NCI-H1417 treated with DMSO at 0.1 percent for 48 hours (cell line): ENCODE measurements at places on chromosomes 4 and X.

DNA sequence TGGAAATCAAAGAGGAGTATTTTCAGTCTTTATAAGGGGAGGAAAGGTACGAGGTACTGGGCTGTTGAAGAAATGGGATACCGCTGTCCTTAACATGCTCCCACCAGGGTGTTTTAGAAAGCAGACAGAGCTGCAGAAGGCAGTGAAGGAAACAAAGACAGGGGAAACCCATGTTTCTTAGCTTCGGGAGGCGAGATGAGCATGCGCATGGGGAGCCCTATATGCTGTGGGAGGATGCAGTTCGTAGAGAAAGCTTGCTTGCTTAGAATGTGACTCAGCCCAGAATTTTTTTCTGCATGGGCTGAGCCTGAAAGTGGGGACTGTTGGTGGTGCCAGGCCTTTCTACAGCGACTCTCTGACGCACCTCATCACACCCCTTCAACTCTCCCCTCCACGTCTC is 28.8 kb upstream of the SCOC start:
- DNase-seq, result no peak

DNA sequence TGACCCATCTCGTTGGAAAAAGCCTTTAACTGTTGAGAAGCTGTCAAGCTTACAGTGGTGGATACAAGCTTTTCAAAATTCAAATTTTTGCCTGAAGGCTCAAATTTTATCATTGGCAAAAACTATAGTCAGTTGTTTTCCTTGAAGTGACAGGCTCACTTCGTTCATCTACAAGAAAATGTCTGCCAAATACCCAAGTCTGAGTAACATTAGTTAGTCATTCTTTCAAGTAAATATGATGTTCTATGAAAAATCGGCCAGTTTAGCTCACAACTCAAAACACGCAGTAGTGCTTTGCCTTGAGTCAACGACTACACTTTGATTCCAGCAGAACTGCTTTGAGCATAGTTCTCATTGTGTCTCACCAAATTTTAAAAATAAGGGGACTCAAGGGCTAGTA is 170.3 kb upstream of the MAMLD1 start:
- DNase-seq, result no peak

GRCh38 chr4:121740796-121741409 is 24.1 kb downstream of the SMIM43 start:
- DNase-seq, result no peak

DNA sequence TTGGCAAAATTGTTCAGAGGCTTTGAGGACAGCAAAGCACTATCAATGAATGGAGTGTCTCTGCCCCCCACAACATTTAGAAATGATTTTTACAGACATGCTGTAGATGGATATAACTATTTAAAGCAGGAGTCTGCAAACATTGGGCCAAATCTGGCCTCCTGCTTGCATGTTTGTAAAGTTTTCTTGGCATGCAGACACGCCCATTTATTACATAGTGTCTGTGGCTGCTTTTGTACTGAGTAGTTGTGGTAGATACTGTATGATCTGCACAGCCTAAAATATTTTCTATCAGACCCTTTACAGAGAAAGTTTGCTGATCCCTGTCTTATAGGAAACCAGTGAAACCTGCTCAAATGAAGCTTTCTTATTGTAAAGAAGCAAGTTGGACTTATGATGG is 45.5 kb upstream of the PHEX start:
- no peak for DNase-seq

DNA sequence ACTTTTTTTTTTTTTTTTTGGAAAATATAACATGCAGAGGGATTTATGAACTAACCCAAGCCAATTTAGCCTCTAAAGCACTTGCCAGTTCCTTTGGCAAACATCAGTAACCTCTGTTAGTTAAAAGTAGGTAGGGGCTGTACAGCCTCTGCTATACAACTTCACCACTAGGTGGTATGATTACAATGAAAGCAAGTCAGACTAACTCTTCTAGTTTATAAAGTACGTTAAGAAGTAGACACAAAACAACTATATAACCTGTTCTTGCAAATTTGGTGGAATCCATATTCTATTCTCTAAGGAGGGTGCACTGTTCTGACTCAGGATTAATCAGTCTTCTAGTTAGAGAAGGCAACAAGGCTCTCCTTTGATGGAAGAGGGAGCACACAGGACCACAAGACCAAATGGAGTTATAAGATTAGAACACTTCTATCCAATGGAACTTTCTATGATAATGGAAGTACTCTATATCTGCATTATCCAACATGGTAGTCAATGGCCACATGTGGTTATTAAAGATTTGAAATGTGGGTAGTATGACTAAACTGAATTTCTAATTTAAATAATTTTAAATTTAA is 12.8 kb downstream of the AIMP1 start:
- DNase-seq, result no peak

- DNase-seq, result no peak
Measured at GRCh38 chrX:19958552-19959486, 32.0 kb downstream of the BCLAF3 start.

DNA sequence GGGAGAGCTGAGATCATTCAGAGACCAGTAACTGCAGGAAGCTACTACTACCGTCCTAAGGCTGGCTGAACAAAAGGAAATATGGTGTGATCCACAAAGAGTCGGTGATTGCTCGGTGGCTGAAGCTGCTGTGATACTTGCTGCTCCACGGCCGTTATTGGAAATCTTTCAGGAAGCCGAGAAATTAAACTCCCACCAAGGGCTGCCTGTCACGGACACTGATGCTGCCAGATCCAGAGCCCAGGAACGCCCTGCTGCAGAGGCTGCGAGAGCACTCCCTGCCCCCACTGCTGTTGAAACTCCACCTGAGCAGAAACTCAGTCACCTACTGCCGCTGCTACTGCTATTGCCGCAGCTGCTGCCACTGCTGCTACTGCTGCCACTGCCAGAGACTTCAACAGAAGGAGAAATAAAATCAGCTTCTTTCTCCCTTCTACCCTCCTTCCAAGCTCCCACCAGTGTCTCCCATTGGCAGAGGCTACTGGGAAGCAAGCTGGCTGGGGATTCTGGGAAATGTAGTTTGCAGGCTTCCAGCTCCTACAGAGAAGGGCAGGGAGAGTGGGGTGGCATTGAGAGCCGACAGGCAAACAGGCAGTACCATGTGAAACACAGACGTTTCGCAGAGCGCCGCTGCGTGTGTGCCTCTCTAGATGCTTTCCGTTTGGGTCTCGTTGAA is 126.0 kb upstream of the ENPP6 start:
- DNase-seq, result peak; percentile 2

- DNase-seq, result no peak
Measured at GRCh38 chrX:135307171-135307570, 2.1 kb upstream of the ETDC start.

GRCh38 chr4:153452658-153453378 is 13.3 kb upstream of the TMEM131L start:
- DNase-seq, result no peak
